ENCODE measurements at places on chromosomes 11 and 22. TPM values are rescaled to one million over a fixed set of nuclear protein-coding genes. Genes with fewer than 3 reads are reported as not detected.

Gene OR6T1
- not detected for total RNA-seq

- no peaks in the 10 kb centered on the region for H3K36me3 ChIP-seq
- no peaks in the 10 kb centered on the region for H3K4me1 ChIP-seq
- no peak for DNase-seq
- H3K27ac ChIP-seq: no peak overlapping the region
- no peak overlapping the region for H3K4me3 ChIP-seq
Measured at GRCh38 chr22:35601013-35601580, 16.0 kb downstream of the MB start.

DNA sequence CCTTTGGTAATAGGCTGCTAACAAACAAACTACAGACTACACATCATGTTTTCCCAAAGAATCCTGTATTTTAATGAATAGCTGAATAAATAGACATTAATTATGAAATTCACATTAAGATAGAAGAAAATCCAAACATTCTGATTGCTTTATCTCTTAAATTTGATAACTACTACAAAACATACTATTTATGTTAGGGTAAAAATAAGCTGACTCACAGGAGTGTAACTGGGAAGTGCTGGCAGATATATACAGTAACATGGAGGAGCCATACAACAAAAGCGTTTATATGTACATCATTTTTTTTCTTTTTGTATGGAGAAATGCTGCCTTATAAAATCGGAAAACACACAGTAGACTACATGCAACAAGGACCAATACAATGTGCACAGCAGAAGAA is 52.6 kb upstream of the MTMR2 start:
- H3K4me1 ChIP-seq: no peaks in the 10 kb centered on the region
- no peak overlapping the region for H3K27ac ChIP-seq
- no peak for DNase-seq

DNA sequence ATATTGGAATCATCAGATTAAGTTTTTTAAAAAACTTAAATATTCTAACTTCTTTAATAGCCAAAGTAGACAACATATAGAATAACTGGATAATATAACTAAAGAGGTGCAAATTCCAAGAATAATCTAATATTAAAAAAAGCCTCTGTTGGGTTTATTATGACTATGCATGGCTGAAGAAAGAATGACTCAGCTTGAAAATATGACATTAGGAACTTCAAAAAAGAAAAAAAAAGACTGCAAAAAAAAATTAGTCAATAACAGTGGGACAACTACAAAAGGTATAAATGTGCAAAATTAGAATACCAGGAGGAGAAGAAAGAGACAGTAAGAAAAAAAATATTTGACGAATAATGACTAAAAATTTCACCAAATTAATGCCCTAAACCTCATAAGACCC is 1178.0 kb downstream of the JRKL start:
- H3K27me3 ChIP-seq: no peaks in the 10 kb centered on the region
- DNase-seq: no peak
- no peaks in the 10 kb centered on the region for H3K4me1 ChIP-seq
- H3K36me3 ChIP-seq: no peaks in the 10 kb centered on the region
- no peak overlapping the region for H3K4me3 ChIP-seq
